ENCODE measurements at places on chromosomes 6 and 20. TPM values are rescaled to one million over a fixed set of nuclear protein-coding genes. Genes with fewer than 3 reads are reported as not detected.

The KCNK16 gene
- total RNA-seq: not detected

The TRIM40 gene
- 0.19 TPM for total RNA-seq

The PRDM13 gene
- total RNA-seq: 0.68 TPM

DNA sequence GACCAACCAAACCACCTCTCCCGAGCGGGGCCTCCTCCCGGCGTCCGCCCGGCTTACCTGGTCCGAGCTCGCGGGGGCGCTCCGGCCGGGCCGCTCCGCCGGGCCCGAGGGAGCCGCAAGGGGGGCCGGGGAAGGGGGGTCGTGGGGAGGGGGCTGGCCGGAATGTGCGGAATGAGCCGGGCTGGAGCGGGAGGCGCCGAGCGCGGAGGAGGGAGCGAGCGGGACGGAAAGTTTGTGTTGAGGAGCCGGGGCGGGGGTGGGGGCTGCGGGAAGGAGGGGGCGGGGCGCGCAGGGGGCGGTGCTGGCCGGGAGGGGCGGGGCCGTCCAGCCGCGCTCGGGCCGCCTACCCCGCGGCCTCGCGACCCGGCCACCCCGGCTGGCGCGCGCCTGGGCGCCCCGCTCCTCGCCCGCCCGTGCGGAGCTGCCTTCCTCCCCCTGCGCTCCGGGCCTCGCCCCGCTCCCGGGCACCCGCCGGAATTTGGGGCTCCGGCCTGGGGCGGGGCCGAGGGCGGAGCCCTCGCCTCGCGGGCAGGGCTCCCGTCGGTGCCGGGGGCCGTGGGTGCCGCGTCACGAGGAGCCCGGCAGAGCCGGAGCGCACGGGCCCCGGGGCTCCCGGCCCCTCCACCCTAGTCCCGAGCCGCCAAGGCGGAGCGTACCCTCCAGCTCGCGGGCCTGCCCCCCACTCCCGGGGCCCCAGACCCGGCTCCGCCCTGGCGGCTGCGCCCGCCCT lies at the start of gene TEAD3:
TEAD3 (minus strand) TSS at position 239 of the 730 bp plus-strand sequence.
- DNase-seq: peak; percentile 43

- no peak for DNase-seq
Measured at GRCh38 chr6:106642476-106642875, 13.1 kb downstream of the QRSL1 start.

- DNase-seq: peak; percentile 13
Measured at GRCh38 chr6:81326881-81327561, 425.5 kb downstream of the TENT5A start.

- DNase-seq: peak; percentile 83
Measured at GRCh38 chr20:23415959-23416583, 5.2 kb downstream of the NAPB start.

DNA sequence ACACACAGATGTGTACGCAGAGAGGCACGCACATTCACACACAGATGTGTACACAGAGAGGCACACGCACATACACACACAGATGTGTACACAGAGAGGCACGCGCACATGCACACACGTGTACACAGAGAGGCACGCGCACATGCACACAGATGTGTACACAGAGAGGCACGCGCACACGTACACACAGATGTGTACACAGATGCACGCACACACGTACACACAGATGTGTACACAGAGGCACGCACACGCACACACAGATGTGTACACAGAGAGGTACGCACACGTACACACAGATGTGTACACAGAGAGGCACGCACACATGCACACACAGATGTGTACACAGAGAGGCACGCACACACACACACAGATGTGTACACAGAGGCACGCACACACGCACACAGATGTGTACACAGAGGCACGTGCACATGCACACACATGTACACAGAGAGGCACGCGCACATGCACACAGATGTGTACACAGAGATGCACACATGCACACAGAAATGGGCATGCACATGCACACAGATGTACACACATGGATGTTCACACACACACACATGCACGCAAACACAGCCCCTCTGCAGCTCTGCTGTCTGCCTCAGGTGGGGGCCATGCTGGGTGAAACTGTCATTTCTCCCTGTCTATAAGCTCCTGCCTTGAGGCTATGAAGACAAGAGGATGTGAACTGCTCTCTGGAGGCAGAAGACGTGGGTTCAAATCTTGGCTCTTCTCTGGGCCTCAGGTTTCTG lies 14.3 kb upstream of the MYT1 start:
- DNase-seq: no peak

- DNase-seq: no peak
Measured at GRCh38 chr6:113083947-113084346, 736.8 kb downstream of the RFPL4B start.

- DNase-seq: no peak
Measured at GRCh38 chr6:52435345-52435744, 15.2 kb downstream of the EFHC1 start.

- DNase-seq: no peak
Measured at GRCh38 chr6:4384656-4385055, 249.3 kb upstream of the ECI2 start.

- DNase-seq: no peak
Measured at GRCh38 chr20:61933951-61934715, 131.5 kb downstream of the TAF4 start.

- no peak for DNase-seq
Measured at GRCh38 chr6:150977281-150977680, 111.8 kb downstream of the MTHFD1L start.

DNA sequence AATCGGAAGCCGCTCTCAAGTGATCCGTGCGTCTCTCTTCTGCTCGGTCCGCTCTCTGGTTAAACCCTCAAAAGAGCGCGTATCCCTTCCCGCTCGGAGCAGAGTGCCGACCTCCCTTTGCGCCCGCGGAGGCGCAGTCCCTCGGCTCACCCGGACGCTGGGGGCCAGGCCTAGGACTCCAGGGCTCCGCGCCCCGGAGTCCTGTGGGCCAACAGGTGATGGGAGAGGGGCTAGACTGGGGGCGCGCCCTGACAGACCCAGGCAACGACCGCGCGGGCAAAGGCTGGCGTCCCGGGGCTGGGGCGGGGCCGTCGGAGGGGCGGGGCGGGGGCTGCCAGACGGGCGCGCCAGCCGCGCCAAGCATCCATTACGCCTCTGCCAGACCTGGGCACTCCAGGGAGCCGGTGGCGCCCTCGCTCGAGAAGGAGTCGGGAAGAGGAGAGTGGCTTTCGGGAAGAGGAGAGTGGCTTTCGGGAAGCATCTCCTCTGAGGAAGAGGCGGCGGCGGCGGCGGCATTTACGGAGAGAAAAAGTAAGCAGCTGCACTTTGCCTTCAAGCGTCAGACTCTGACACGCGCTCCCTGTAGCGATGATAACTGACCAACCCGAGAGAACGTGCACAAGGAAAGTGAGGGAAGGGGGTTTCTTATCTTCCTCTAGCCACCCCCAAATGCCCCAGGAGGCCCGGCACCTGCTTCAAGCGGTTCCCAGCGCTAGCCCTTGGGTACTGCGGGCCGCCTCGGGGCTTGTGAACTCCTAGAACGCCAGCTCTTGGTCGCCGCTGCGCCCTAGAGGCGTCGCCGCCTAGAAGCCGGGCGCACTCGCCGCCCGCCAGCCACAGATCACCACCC lies 2.6 kb downstream of the EPHA7 start:
- DNase-seq: peak; percentile 63

DNA sequence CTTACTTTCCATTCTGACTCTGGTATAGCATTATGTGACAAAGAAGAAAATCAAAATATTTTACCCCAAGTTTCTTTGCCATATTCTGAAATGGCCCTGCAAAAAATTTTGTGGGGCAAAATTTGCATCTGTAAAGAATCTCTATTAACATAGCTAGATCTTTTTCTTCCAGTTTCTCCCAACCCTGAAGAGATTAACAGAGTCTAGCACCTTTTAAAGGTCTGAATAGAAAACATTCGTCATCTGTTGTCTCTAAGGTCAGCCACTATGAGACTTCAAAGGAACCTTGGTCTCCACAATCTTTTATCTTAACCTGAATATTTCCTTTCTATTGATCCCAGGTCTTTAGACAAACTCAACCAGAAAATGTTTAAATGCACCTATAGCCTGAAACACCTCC lies 205.7 kb downstream of the BTBD9 start:
- DNase-seq: no peak
